Activated CD4-positive, alpha-beta T cell treated with anti-CD3 and anti-CD28 coated beads for 1 hour (primary cell): ENCODE measurements at places on chromosomes 3 and 15.

DNA sequence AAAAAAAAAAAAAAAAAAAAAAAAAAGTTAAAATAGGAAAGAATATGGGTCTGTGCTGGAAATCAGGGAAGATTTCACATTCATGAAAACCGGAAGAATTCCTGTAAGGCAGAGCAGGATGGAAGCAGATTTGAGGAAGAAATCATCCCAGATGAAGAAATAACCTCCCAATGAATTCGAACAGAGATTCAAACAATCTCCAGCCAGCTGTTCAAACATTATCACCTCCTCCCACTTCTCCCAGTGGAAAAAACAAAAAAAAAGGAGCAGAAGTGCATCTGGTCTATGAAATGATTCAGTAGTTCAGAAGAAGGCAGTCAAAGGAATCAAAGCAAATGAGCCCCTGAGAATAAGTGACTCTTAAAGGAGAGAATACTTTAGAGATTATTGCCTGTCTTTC is 33.1 kb downstream of the CP start:
- no peak for DNase-seq

DNA sequence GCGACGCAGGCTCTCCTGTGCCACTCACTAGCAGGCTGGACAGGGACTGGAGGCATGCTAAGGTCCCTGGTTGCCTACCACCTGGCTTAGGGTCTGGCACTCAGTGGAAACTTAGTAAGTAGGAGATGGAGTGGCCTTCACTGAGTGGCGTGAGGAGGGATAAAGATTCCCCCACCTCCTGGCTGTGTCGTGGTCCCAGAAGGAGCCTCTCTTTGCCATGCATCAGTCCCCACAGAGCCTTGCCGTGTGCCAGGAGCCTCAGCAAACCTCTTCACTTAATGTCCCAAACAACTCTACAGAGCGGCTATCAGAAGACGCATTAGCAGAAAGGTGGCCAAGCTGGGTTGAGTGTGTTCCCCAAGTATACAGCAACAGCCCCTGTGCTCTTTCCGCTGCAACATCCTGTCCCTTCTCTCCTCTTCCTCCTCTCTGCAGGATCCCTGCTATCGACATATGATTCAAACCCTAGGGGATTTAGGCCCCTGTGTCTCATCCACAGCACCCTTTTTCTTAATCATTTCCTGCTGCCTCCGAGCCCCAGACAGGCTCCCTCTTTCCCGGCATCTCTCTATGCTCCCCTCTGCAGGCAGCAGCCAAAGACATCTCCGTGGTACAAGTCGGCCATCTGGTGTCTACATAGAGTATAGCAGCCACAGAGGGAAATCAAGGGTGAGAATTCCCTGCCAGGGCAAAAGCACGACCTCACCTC is 66.7 kb downstream of the SLC6A1 start:
- no peak for DNase-seq

DNA sequence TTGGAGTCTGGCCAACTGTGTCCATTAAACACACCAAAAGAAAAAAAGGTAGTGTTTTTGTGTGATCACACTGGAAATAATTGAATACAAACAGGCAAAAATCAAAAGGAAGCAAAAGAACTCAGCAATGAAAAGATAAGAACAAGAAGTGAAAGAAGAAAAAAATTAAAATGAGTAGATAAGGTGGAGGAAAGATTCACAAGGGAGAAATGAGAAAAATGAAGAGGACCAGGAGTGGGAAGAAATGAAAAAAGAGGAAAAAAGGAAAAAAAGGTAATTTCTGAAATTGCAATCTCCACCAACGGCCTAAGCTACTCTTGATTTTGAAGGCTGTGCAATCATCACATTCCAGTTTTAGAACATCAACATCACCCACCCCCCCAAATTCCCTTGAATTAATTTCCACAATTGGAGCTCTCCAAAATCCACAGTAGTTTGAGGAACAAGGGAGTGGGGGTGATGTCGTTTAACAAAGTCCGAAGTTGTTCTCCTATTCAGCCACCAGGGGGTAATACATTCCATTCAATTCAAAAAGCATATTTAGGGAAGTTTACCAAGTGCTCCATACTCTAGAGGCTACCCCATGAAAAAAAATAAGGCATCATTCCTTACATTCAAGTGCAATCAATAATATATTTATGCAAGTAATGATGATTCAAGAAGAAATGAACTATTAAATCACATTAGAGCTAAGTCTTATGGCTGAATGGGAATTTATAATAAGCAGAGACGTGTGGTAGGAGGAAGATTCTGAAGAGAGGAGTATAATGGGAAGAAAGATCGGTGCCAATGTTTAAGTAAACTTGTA is 37.4 kb downstream of the ZNF860 start:
- DNase-seq, result no peak

DNA sequence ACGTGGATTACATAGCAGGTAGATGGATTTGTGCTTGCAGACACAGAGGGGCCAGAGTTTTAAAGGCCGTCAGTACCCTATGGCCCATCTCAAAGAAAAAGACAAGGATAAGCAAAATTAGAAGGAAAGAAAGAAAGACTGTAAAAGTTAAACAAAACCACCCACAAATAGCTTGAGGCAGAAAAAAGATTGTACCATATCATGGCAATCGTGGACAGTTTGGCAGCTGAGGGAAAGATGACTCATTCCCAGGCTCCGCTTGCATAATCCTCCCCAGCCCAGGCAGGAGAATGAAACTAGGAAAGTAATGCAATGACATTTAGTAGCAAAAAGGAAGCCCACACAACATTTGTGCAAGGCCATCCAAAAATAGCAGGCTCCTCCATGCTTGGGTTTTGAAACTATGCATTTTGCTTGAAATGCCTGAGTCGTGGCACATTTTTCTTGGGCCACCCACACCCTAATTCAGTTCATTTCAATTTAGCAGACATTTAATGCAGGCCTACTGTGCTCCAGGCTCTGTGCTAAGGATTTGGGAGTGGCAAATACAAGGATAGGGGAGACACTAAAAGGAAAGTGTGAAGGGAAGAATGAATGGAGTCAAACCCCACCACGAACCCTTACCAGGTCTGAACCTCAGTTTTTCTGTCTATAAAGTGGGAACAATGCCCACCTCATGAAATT is 40.9 kb upstream of the SMAD3 start:
- DNase-seq, result no peak

- DNase-seq, result no peak
These were observed 82.4 kb upstream of the PLCL2 start for GRCh38 chr3:16802389-16802788.

GRCh38 chr3:15646851-15647511 is 45.4 kb downstream of the BTD start:
- no peak for DNase-seq

DNA sequence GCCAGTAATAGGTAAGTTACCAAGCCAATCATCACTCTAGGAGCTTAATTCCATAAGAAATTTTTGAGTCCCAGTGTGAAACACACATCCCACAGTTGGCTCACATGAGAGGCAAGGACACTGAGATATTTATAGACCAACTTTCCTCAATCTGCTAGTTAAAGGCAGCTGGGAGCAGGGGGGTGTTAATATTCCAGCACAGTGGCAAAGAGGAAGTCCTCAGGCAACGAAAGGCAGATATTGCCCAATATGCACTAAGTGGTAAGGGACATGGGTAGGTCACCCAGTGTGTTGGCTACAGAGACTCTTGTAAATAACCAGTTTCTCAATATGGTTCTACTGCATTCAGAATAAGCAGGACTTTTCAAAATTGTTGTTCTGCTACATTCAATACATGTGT is 61.0 kb downstream of the TOP2B start:
- no peak for DNase-seq

DNA sequence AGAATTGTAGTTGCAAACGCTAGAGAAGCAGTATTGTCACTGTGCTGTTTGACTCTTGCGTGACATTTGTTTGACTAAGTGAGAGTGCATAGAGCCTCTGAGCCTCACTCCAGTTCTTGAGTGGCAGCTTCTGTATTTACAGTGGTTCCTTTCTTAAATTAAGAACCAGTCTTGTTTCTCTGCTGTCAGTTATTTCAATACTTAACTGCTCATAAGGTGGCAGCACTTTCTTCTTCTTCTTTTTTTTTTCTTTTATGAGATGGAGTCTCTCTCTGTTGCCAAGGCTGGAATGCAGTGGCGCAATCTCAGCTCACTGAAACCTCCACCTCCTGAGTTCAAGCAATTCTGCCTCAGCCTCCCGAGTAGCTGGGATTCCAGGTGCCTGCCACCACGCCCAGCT is 372.1 kb downstream of the LPP start:
- no peak for DNase-seq

DNA sequence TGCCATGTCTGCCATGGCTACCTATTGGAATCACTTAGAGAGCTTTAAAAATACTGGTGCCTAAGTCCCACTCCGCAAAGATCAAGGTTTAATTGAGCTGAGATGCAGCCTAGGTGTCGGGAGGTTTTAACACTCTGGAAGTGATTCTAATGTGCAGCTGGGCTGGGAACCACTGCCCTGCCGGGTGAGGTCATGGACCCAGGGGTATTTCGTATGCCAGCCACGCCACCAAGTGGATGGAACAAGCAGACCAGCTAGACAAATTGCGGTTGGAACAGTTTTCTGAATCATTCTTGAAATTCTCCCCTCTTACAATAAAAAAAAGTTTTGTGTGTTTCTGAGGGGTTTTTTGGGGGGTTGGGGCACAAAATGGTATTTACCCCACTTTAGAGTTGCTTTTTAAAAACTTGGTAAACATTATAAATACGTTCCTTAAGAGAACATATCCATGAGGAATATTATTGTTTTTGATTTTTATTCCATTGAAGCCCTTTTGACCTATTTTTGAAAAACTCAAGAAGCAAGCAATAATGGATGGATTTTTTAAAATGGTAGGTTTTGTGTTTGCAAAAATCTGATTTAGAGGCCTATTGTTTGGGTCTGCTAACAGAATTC is 66.2 kb upstream of the CSTA start:
- no peak for DNase-seq

DNA sequence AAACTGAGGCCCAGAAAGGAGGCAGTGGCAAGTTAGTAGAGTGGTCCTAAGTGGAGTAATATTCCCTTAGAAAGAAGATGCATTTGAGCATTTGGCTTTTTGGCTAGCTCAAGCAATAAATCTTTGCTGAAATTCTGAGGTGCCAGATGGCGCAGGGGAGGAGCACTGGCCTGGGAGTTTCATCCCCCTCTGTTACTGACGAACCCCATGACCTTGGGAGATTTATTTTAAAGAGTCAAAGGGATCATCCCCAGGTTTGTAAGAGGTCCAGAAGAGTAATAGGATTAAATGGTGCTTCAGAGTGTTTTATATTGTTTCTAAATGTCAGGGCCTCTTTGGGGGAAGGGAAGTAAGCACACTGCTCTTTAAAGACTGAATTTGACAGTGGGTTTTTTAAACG is 85.1 kb upstream of the PIAS1 start:
- DNase-seq, result no peak

DNA sequence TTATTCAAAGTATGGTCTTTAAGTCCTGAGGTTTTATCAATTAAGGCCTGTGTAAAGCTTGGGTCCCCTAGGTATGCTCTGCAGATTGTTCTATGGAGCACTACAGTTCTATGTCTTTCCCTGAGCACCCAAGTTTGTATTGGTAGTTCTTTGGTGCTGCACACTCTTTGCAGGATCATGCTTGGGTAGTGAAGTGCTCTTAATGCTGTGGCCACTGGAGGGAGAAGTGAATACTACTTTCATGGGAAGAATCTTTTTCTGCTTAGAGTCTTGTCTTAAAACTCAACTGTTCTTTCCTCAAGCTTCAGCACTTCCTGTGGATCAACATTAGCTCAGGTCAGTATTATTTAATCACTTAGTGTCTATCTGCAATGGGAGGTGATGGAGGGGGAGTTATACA is 93.6 kb upstream of the CFAP20DC start:
- no peak for DNase-seq

DNA sequence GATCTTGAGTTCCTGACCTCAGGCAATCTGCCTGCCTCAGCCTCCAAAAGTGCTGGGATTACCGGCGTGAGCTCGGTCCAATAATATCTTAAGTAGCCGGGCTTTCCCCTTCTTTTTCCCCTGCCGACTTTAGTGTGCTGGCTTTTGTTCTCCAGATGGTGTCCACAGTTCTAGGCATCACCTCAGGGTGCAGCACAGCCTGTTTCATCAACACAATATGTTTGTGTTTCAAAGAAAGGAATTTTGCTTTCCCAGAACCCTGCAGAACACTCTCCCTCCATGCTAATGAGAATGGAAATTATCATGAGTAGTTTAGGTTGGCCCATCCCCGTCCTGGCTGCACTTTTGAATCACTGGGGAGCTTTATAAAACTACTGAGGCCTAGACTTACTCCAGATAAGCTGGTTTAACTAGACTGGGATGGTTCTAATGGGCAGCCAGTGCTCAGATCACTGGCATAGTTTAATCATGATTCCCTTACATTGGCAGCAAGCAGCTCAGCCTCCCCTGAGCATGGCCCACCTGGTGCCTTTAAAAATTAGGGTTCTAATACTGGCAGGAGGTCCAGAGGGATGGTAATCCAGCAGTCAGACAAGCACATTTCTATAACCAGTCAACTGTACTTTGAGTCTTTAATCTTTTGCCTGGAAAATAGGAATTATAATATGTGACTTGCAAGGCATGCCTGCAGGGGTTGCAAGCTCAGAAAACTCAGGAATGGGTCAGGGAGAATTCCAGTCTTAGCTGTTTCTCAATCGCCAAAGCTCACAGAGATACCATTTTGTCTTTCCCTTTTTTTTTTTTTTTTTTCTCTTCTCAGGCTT is 127.6 kb upstream of the RASGRP1 start:
- no peak for DNase-seq

DNA sequence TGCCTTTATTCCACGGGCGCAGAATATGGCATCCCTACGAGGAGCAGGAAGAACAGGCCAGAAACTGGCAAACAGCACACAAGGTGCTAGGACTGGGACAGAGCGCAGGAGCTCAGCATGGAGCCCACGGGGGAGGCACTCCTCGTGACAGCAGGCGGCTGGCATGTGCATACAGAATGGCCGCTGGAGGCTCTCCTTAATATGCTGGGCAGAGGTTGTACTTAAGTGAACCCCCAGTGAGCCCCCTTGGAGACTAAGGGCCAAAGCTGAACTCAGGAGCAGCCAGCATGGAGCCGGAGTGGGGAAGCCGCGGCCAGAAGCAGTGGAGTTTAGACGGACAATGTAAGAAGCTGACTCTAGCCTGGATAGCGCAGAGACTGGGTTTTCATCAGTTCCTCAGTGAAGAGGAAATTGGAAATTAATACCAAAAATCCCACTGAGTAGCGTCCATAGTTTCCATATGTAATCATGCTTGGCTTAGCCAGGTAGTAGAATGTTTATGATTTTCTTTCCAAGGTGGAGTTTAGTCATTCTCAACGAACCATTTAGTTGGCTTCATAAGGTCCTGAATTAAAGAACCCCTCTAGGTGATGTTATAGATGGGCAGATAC is 69.4 kb downstream of the EPHB3 start:
- no peak for DNase-seq

- DNase-seq, result no peak
These were observed 36.2 kb downstream of the VGLL3 start for GRCh38 chr3:86954747-86955146.

DNA sequence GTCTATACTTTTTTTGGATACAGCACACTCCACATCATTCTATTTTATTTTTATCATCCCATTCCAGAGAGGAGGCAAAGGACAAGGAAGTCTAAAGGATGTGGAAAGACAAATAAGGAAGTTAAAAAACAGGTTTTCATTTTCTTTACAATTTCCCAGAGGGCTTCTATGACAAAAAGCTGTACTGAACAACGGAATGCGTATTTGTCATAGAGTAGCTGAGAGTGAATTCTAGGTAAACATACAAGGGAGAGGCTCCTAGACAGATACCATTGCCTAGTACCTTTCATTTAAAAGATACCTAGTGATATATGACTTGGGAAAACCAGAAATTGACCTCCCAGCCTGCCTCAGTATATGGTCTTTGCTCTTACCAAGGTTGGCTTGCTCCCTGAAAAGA is 341.7 kb downstream of the FHIT start:
- no peak for DNase-seq

- no peak for DNase-seq
These were observed 51.7 kb downstream of the ZIC4 start for GRCh38 chr3:147354623-147355022.

GRCh38 chr3:128382221-128382807 is 84.4 kb downstream of the DNAJB8 start:
- no peak for DNase-seq
